ENCODE measurements at places on chromosomes 3 and 15.

DNA sequence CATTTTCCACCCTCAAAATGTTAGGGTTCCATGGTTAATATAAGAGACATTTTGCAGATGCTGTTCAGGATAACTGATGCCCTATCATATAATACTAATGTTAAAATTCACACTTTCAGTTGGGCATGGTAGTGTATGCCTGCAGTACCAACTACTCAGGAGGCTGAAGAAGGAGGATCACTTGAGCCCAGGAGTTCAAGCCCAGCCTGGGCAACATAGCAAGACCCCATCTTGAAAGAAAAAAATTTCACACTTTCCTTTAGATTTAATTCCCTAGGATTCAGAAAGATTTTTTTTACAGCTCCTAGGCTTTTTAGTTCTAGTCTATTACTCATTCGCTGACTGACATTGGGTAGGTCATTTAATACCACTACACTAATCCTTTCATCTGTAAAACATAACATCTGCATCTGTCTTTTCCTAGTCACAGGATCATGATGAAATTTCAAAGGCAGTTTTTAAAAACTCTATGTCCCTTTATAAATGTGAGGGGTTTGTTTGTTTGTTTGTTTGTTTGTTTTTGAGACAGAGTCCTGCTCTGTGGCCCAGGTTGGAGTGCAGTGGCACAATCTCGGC, 103.7 kb downstream of the MYO5A start:
- DNase-seq, result no peak

GRCh38 chr3:128971421-128972100, 22.3 kb downstream of the CFAP92 start:
- no peak for DNase-seq

- no peak for DNase-seq
Measured at GRCh38 chr15:48017747-48018146, 103.0 kb upstream of the SLC24A5 start.

DNA sequence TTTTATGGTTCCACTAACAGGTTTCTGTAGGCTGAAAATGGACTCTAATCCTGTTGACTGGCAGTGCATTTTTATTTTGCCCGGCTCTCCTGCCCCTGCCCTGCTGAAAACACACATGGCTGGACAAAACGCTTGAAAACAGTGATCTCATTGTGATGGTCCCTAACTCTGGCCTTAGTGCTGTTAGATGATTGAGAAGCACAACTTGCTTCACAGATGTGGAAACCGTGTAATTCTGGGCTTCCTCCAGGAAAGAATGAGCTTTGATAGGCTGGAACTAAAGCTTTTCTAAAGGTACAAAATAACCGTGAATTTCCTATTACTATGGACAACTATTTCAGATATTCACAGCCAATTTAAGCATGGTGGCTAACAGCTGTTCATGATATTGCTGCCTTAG, 121.4 kb downstream of the VGLL3 start:
- no peak for DNase-seq

DNA sequence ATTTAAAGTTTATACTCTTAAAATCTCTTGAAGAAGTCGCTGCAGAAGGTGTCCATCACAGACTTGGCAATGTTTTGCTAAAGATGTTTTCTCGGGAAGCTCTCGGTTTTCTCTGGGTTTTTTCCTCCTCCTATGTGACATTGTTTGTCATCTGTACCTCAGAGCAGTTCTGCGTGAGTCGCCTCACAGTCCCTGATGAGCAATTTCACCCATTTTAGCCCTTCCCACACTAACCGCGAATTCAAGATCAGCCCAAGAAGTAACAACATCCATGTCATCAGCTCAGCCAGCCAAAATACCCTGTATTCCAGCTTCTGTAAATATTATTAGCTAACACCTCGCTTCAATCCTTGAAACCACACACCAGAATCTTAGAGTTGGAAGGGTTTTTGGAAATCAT, 224.3 kb upstream of the SETMAR start:
- no peak for DNase-seq

DNA sequence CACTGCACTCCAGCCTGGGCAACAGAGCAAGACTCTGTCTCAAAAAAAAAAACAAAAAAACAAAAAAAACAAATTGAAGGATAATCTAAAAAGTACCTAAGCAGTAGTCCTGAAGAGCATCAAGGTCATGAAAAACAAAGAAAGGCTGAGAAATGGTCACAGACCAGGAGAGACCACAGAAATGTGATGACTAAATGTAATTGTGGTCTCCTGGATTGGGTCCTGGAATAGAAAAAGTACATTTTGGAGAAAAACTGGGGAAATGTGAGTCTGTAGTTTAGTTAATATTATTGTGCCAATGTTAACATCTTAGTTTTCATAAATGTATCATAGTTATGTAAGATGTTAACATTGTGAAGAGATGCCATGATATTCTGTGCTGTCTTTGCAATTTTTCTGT, 267.5 kb upstream of the NR2E3 start:
- no peak for DNase-seq

GRCh38 chr3:148238421-148238821, 459.3 kb upstream of the AGTR1 start:
- no peak for DNase-seq

DNA sequence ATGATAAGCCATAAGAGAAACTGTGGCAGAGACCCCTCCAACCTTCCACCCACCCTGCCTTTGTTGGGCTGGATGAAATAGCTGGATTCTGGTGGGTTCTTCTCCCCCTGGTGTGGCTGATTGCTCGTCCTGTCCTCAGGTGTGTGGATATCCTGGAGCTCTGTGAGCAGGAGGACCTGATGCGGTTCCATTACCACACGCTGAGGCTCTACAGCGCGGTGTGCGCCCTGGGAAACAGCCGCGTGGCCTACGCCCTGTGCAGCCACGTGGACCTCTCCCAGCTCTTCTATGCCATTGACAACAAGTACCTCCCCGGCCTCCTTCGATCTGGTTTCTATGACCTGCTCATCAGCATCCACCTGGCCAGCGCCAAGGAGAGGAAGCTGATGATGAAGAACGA, 306.3 kb upstream of the CHRM5 start:
- DNase-seq, result no peak

DNA sequence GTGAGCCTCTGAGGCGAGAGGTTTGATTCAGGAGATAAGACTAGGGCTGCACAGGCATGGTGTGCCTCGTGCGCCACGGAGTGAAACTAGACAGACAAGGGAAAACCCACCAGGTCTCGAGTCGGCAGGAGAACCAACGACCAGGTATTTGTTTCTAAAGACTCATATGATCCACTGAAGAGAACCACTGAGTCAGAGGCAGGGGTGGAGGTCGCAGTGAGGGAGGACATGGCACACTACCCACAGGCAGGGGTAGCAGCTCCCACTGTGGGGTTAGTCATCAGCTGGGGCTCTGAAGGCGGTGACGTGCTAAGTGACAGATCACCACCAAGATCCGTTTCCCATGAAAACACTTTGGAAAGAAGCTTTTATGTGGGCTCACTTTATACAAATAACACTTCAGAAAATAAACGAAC, 45.7 kb downstream of the CHSY1 start:
- peak; percentile 70 for DNase-seq

DNA sequence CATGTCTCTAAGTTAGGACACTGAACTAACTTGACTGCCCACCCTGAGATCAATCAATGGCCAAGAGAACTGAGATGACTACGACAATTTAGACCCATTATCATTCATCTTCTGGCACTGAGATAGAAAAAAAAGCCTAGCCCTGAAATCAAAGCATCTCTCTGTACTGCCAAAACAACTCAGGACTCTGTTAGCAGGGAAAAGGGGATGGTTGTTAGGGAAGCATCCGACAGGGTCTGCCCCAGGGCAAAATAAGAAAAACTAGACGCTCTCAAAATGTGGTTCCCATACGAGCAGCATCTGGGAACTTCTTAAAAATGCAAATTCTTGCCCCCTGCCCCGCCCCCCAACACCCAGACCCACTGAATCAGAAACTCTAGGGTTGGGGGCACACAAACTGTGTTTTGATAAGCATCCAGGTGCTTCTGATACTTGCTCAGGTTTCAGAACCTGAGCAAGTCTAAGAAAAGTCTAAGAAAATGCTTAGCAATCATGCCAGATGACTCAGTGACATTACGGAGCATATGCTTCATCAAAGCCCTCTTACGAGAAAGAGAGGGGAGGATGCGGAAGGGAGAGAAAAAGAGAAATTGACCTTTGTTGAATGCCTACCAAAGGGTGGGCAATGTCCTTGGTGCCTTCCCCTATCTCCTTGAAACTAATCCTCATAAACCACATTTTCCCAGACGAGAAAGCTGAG, 172.8 kb upstream of the HES1 start:
- no peak for DNase-seq

DNA sequence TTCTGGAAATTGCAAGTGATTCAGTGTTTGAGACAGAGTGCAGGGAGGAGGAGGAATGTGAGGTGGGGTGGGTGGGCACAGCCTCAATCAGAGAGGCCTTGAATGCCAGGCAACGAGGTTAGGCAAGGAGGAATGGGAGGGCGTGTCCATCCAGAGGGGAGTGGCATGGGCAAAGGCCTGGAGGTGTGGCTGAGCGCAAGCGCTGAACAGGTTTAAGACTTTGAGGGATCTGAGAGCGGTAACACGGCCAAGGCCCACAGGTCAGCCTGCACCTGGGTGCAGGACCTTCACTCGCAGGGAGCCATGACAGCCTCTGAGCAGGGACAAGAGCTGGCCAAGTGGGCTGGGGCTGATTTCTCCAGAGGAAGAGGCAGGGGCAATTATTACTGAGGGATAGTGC, 125.9 kb downstream of the TPRA1 start:
- no peak for DNase-seq

GRCh38 chr3:140856905-140857304, 84.7 kb upstream of the SLC25A36 start:
- no peak for DNase-seq

- DNase-seq, result no peak
Measured at GRCh38 chr3:50318615-50319014, 3.9 kb downstream of the HYAL2 start.

- DNase-seq, result no peak
Measured at GRCh38 chr3:123536153-123536895, 48.5 kb downstream of the HACD2 start.

DNA sequence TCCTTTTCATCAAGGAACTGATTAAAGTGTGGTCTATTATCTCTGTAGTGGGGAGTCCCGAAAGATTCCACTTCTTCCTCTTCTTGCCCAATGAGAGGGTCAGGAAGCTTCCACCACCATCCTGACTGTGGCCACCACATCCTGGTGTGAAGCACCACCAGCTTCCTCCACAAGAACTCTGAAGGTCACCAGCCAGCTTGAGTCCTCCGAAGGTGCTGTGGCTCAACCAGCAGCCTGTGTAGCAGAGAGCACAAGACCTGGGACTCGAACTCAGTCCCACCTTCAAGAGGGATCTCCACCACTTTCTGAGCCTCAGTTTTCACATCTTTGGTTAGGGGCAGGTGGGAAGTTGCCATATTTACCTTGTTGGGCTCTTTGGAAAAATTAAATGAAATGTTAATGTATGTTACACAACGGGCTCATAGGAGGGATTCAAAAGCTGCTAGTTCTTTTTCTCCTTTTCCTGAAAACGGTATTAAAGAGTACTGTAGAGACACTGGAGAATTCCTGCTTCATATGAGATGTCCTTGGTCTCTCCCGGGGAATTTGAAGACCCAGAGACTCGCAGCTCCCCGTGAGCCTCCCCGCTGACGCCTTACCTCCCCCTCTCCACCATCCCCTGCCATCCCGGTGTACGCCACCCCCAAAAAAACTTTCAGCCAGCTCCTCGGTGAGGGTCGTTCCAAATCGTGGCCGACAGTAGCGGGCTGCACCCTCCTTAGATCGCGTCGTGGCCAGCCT, 816 bp upstream of the ACAN start:
- DNase-seq, result no peak

- no peak for DNase-seq
Measured at GRCh38 chr15:35311615-35312014, 226.5 kb upstream of the NANOGP8 start.

DNA sequence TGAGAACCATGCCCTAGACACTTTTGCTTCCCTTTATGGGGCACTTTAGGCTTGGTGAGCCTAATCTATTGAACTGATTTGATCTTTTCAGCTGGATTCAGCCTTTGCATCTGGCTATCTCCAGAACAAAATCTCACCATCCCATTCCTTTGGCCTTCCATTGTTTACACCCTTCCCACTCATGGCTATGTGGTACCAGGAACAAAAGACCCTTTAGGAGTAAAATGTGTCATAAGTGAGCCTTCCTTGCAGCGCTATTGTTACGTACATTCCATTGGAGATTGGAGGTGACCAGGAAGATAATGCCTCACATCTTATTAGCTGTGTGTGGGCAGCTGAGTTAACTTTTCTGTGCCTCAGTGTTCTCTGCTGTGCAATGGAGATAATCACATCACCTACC, 188.4 kb downstream of the SATB1 start:
- DNase-seq, result no peak

DNA sequence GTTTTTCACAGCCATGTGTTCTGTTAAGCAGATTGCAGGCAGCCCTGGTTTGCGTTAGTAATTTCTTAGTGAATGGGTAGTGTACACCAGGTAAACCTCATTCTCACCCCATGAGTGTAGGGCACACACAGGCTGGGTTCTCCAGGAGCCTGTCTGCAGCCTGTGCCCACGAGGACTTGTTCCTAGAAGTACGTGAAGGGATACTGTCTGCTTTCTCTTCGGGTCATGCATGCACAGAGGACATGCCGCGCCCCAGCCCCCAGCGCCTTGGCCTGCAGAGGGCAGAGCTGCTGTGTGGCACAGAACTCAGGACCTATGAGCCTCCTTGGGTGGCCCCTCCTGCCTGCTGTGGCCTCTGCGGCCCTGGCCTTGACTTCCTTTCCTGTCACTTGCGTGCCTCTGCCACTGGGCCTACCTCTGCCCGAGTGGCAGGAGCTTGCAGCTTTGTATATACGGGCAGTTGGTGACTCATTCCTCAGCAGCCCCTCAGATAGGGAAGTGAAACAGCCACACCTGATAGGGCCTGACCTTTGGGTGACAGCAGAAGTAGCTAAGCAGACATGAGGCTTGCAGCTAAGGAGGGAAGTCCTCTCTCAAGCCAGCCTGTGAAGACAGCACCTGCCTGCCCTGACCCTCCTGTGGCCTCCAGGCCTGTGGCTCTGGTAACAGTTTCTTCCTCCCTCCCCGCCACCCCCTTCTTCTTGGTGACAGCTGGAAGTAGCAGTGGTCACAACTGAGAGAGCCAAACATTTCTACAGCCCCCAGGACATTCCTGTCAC, 19.5 kb downstream of the PPCDC start:
- DNase-seq, result no peak

DNA sequence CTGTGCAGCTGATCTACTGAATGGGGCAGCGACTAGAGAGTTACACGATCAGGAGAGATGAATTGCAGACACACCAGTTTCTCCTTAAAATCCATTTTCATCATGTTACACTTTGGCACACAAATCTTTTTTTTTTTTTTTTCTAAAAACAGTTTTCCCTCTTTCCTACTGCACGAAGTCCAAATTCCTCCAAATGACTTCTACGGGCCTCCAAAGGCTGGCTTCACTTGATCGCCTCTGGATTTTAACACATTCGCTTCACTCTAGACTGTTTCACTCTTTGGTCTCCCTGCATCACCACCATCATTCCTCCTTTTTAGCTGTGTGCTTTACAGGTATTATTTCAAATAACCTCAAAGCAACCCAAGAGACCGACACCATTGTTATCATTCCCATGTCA, 268.6 kb downstream of the RORA start:
- no peak for DNase-seq

DNA sequence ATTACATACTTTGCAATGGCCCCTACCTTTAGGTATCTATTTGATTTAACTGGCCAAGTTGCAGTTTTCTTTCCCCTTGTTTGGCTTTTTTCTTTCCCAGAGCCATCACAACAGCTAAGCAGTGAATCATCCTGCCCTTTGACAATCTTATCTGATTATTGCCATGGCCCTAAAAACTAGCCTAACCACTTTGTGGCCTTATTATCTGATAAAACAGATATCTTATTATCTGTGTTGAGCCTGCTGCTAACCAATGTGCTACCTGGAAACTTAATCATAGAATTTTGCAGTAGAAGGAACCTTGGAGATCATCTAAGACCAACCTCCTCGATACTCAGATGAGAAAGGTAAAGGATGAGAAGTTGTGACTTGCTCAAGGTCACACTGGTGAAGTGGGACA, 37.1 kb downstream of the EIF4E3 start:
- no peak for DNase-seq

Measured in activated T-helper 1 cell treated with anti-CD3 and anti-CD28 coated beads, Interleukin-2, amount 50 U/mL, for 16 hours (primary cell).